Spinal cord (tissue), 10 donors: ENCODE measurements at places on chromosomes 12 and 14. TPM values are rescaled to one million over a fixed set of nuclear protein-coding genes. Genes with fewer than 3 reads are reported as not detected.

The KRT80 gene
- not detected for total RNA-seq

The IFT43 gene
- 20.9 TPM for total RNA-seq

The EEA1 gene
- total RNA-seq, result 21.5 TPM

The TUBA1A gene
- total RNA-seq, result 2,635 TPM
